ENCODE measurements at places on chromosomes 1 and 21. TPM values are rescaled to one million over a fixed set of nuclear protein-coding genes. Genes with fewer than 3 reads are reported as not detected.

The TMCC2 gene
- 7.6 TPM for polyA plus RNA-seq

The MRPL24 gene
- polyA plus RNA-seq, result 68.6 TPM

The LIPI gene
- 1.0 TPM for polyA plus RNA-seq

The TXLNA gene
- polyA plus RNA-seq, result 49.8 TPM

The CYYR1 gene
- 53.3 TPM for polyA plus RNA-seq

The HSPB7 gene
- 6.0 TPM for polyA plus RNA-seq

The PTPRC gene
- polyA plus RNA-seq, result 6.5 TPM

The PDZK1IP1 gene
- polyA plus RNA-seq, result 48.3 TPM

The WNT2B gene
- polyA plus RNA-seq, result 1.9 TPM

The AHCTF1 gene
- polyA plus RNA-seq, result 40.3 TPM

The KCNJ15 gene
- 228 TPM for polyA plus RNA-seq

The SHISAL2A gene
- 1.2 TPM for polyA plus RNA-seq

The SPRR2B gene
- not detected for polyA plus RNA-seq

The ZFYVE9 gene
- polyA plus RNA-seq, result 32.2 TPM

The TDRD5 gene
- polyA plus RNA-seq, result 2.6 TPM

The CRYBG2 gene
- 0.93 TPM for polyA plus RNA-seq

The VSIG8 gene
- polyA plus RNA-seq, result 1.2 TPM

The CRP gene
- polyA plus RNA-seq, result not detected

The SLC25A34 gene
- 1.3 TPM for polyA plus RNA-seq

The DCST1 gene
- 0.14 TPM for polyA plus RNA-seq

The IL20 gene
- polyA plus RNA-seq, result not detected

The EVA1C gene
- 3.2 TPM for polyA plus RNA-seq

The CACHD1 gene
- polyA plus RNA-seq, result 49.6 TPM

Measured in left renal cortex interstitium (tissue), 4 donors.